Ecto neural progenitor cell (in vitro differentiated cells): ENCODE measurements at places on chromosomes 5 and 9.
A peak's percentile ranks its signal among the peaks of the same experiment; 100 is the strongest.

DNA sequence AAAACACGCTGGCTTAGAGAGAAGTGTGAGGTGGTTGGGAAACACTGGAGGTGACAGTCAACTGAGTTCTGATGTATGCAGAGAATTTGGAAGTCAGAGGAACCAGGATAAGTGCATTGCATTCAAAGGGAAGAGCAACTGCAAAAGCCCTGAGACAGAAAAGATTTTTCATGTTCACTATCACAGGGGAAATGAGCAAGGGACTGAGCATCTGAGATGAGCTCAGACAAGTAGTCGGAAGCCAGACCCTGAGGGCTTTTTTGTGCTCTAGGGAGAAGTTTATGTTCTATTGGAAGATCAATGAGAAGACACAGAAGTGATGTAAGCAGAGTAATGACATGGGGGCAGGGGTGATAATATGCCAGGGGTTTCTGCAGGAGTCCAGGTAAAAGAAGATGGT, 97.5 kb downstream of the HTR4 start:
- DNase-seq: no peak

GRCh38 chr5:19616701-19617215, 371.2 kb downstream of the CDH18 start:
- no peak for DNase-seq

GRCh38 chr5:146632620-146633322, 116.8 kb upstream of the GPR151 start:
- no peak for DNase-seq

DNA sequence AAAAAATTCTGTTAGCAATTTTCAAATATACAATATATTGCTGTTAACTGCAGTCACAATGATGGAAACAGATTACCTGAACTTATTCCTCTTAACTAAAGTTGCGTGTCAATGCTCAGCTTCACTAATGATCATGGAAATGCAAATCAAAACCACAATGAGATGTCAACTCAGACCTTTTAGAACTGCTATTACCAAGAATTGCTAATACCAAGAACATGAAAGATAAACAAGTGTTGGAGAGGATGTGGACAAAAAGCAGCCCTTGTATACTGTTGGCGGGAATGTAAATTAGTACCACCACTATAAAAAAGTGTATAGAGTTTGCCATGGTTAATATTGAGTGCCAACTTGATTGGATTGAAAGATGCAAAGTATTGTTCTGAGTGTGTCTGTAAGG, 1409.7 kb upstream of the CDH18 start:
- DNase-seq: no peak

DNA sequence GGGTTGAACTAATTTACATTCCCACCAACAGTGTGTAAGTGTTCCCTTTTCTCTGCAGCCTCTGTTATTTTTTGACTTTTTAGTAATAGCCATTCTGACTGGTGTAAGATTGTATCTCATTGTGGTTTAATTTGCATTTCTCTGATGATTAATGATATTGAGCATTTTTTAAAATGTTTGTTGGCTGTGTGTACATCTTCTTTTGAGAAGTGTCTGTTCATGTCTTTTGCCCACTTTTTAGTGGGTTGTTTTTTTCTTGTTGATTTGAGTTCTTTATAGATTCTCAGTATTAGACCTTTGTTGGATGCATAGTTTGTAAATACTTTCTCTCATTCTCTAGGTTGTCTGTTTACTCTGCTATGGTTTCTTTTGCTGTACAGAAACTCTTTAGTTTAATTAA, 101.6 kb downstream of the NIPBL start:
- no peak for DNase-seq

GRCh38 chr9:135245482-135246247, 158.2 kb downstream of the OLFM1 start:
- DNase-seq: no peak

DNA sequence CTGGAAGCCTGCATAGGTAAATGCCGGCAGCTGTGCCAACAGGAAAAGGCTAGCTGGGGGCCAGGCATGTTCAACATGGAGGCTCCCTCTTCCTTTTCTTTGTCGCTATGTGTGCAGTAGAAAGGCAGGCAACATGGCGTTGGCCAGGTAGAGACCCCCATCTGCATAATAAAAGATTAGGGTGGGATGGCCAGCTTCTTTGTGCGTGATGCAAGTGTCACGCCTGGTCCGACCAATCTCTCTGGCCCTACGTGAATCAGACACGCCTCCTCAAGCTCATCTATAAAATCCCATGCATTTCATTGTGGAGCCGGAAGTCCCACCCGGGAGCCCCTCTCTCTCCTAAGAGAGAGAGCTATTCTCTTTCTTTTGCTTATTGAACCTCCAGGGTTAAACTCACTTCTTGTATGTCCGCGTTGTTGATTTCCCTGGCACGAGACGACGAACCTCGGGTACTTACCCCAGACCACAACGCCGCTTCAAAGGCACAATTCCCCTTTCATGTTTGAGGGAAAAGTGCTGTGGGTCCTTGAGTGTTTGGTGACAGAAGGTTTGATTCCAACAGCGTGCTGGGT, 25.0 kb upstream of the C5orf47 start:
- peak; percentile 70 for DNase-seq

- no peak for DNase-seq
Observed at GRCh38 chr5:26833596-26833995, 204.8 kb downstream of the CDH9 start.

DNA sequence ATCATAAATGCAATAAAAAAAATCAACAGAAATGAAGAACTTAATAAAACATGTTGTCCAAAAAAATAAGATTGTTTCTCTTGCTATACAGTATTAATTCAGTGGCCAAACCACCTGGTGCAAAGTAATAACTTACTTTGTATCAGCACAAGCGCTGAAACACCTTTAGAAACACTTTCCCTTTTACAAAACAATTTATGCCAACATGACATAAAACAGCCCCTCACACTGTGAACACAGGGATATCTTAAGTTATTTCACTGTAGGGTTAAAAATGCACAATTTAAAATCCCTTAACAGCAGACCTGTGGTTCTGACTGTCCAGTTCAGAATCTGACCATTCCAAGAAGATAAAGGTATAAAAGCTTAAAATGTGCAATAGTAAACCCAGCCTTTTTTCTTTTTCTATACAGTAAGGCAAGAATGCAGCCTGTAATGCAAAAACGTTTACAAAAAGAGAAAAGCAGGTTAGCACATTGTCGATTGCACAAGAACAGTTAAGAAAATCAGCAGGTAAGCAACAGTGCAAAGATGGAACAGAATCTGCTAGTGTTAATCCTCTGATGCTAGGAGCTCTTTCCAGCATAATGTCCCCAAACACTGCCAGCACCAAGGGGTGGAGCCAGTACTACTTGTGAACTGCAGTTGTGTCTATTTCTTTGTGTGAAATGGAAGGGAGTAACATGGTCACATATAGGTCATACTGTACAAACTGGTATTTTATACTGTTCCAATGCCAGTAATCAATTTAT, 21.6 kb downstream of the RAB14 start:
- no peak for DNase-seq

- DNase-seq: no peak
Observed at GRCh38 chr5:50763351-50763750, 96.9 kb downstream of the PARP8 start.

GRCh38 chr5:17426104-17426749, 71.8 kb upstream of the TAF11L2 start:
- no peak for DNase-seq

GRCh38 chr5:147966829-147967228, 60.5 kb upstream of the C5orf46 start:
- no peak for DNase-seq

- DNase-seq: no peak
Observed at GRCh38 chr9:128420060-128420650, 502 bp upstream of the CERCAM start.

DNA sequence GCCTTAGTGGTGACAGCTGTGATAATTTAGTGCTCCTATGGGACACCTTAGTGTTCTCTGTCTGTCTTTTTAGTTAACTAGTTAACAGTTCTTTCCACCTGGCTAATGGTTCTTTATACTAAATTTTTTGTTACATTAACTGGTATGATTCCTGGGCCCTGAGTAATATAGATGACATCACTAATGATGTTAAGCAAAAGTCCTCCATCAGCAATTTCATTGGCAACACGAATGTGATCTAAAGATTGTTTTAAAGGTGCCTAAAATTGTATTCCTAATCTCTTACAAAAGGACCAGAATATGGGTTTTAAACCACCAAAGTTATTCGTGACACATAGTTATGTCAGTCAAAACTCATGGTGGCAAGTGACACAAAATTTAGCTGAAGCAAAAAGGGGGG, 235.3 kb downstream of the TENT4A start:
- no peak for DNase-seq

- DNase-seq: no peak
Observed at GRCh38 chr5:135047347-135047695, 13.3 kb upstream of the PITX1 start.

GRCh38 chr5:169870211-169870610, 110.1 kb downstream of the INSYN2B start:
- DNase-seq: no peak

GRCh38 chr5:110917161-110917875, 154.2 kb upstream of the TSLP start:
- no peak for DNase-seq

DNA sequence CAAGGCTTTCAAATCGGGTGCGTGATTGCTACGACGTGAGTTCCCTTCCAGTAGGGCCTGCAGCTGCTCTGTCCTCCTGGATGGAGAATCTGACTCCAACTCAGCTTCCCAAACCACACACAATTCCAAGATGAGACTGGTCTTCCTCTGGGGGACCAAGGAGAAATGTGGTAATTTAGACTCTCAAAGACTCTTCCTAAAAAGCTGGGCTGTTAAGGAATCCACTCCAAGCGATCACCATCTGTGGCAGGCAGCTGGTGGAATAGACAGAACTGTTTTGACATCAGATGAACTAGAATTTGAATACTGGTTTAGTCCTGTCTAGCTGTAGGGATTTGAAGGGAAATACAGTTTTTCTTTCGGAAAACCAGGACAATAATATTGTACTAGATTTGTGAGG, 130.7 kb upstream of the KLF4 start:
- DNase-seq: no peak

DNA sequence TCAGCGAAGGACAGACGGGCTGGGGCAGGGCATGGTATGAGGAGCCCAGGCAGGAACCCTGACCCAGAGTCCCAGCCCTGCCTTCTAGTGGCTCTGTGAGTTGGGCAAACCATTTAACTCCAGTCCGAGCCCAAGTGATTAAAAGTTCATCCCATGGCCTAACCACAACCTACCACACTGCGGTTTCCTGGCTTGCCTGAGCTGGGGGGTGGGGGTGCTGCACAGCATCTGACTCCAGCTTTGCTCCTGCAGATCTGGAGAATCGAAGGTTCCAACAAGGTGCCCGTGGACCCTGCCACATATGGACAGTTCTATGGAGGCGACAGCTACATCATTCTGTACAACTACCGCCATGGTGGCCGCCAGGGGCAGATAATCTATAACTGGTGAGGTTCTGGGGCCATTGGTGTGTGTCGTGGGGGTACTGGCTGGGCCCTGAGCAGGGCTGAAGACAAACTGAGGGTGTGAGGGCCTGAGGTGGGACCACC, 49.0 kb downstream of the STOM start:
- no peak for DNase-seq

GRCh38 chr5:62308439-62308838, 2.4 kb downstream of the KIF2A start:
- no peak for DNase-seq

GRCh38 chr9:132773764-132774339, 103.6 kb downstream of the GTF3C4 start:
- DNase-seq: peak; percentile 32

DNA sequence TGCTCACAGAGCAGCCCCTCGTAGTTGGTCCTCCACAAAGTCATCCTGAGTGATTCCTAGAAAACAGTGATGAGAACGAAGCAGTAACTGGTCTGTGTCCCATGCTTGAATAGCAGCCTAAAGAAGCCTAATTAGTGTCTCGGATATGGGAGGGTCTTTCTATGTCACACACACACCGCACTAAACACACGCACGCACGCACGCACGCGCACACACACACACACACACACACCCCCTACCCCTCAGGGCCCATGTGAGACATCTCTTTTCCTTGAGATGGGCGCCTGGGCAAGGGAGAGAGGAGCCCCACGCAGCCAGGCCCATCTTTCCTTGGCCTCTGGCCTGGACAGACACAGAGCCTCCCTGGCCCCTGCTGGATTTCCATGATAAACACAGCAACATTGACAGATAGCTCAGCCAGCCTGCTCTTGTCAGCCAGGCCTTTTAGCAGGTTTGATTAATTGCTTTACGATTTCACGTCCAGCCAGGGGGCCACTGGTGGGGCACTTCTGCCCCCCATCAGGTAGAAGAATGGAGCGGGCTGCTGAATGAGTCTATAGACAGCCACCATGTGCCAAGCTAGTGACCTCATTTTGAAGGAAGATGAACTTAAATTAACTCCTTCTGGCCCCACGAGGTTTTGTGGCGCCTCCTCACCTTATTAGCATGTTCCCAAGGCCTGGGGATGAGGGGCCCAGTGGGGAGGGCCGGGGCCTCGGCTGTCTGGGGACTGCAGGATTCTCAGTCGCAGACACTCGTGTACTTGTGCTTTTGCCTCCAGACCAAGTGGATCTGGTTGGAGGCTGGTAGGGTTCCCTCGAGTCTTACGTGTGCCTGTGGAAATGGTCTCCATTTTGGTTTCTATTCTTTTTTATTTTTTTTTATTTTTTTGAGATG, 36.2 kb upstream of the PRDM12 start:
- DNase-seq: no peak

GRCh38 chr5:136135536-136135935, 2.9 kb downstream of the SMAD5 start:
- DNase-seq: no peak

- DNase-seq: no peak
Observed at GRCh38 chr9:130128251-130128650, 44.0 kb upstream of the NCS1 start.

DNA sequence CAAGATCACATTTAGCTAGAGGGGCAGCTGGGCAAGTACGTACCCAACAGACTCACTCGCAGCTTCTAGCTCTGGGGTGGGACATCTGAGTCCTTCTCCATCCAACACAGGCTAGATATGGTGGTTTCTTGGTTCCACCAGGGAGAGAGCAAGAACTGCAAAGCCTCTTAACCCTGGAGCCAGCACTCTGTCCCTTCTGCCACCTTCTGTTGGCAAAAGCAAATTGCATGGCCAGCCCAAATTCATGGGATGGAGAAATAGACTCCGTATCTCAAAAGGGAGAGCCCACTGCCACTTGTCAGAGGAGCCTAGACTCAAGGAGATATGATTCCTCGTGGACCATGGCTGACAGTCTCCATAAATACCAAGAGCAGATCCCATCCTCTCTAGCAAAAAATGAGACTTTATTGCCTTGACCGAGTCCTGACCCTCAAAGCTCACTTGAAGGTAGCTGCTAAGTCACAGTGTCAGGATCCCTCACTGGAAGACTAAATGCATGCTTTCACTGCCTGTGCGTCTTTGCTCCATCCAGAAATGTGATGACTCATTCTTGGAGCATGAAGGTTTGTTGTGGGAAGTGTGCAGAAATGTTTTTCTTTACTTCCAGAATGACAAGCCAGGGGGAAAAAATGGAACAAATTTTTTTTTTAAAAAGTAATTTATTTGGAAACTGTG, 28.8 kb upstream of the ROR2 start:
- DNase-seq: peak; percentile 61
